ENCODE measurements at places on chromosomes 3 and 15.
A peak's percentile ranks its signal among the peaks of the same experiment; 100 is the strongest.

DNA sequence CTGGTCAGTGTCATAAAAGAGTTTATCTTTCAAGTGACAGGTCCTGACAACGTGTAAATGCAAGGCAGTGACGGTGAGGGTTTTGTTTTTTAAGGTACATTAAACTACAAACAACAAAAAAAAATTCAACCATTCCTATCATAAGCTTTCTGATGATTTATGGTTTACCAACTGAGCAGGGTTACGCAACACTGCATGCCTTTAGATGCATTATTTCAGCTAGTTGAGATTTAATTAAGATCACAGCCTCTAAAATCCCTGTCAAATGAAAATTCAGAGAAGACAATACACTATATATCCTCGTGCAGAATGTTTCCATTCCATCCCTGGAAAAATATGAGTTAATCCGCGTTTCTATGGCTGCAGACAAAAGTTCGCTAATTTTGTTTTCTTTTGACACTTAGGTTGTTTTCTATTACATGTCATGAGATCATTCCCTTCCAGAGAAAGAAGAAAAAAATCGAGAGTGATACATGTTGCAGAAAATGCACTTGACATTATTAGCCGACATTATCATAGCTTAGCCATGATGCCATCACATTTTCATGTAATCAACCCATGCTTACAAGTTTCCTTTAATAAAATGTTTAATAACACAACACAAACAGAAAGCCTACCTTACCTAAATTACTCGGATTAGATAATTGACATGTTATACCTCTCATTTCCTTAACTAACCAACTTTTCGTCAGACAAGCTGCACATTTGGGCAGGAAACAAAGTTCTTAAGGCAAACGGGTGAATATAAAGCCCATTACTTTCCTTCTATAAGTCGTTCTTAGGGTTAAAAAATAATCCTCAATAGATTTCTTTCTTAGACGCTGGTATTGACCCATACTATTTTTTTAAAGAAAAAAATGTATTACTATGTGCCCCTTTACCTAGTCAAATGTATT, 521.2 kb downstream of the FOXP1 start:
- DNase-seq = peak; percentile 28

DNA sequence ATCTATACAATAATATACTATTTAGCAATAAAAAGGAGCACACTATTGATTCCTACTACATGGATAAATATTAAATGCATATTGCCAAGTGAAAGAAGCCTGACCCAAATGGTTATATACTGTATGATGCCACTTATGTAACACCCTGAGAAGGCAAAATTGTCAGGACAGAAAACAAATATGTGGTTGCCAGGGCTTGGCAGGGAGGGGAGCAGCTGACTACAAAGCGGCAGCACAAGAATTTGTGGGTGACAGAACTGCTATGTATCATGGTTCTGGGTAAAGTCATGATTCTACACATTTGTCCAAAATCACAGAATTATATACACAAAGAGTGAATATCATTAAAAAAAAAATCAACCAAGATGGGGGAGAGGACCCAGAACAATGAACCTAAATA, 22.5 kb downstream of the TBC1D2B start:
- DNase-seq = no peak

DNA sequence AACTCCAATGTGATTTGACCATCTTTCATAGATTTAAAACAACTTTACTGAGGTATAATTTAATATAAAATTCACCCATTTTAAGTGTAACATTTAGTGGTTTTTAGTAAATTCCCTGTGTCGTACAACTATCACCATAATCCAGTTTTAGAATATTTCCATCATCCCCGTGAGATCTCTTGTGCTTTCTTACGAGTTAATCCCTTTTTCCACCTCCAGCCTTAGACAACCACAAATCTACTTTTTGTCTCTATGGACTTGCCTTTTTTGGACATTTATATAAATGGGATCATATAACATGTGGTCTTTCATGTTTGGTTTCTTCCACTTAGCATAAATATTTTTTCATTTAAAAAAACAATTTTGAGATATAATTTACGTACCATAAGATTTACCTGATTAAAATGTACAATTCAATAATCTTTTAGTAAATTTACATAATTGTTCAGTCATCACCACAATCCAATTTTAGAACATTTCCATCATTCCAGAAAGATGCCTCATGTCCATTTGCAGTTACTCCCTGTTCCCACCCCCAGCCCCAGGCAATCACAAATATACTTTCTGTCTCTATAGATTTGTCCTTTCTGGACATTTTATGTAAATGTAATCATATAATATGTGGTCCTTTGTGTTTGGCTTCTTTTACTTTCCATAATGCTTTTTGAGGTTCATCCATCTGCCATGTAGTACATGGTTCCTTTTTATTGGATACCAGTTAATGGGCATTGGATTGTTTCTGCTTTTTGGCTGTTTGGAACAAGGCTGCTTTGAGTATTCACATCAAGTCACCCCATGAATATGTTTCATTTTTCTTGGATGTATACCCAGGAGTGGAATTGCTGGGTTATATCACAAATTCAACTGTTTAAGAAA, 3.1 kb downstream of the OXSR1 start:
- DNase-seq = no peak

- DNase-seq = no peak
Measured at GRCh38 chr15:60462027-60462426, 16.9 kb downstream of the ICE2 start.

Data from umbilical cord (tissue), 2 donors.